ENCODE measurements at places on chromosomes 11 and 22.

GRCh38 chr22:46908641-46909107 lies 146.2 kb downstream of the TBC1D22A start:
- no peak for DNase-seq

DNA sequence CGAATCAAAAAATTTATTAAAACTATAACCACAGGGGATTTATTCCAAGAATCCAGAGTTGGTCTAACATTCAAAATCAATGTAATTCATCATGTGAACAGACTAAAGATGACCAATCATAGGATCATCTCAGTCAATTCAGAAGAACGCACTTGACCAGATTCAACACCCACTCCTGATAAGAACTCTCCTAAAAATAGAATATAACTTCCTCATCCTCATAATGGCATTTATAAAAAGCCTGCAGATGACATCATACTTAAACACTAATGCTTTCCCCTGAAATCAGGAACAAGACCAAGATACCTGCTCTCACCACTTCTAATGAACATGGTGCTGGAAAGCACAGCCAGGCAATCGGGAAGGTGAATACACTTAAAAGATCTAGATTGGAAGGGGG lies 10.5 kb upstream of the MUC2 start:
- no peak for DNase-seq

GRCh38 chr22:39135092-39135896 lies 17.2 kb downstream of the CBX7 start:
- DNase-seq = peak; percentile 24

DNA sequence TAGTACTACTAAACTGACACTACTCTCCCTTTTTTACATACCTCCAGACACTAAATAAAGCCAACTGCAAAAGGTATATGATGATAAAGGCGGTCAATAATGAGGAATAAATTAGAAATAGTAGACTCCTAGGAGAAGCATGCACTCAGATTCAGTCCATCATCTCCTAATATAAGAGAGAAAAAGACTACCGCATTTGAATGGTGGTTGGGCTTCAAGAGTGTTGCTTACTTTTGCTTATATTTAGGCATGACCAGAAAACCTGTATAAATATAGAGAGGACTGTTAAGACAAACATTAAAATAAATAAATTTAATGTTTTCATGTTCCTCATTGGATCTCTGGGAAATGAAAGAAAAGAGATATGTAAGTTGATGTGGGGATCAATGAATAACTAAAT lies 1137.0 kb downstream of the FAM181B start:
- no peak for DNase-seq

DNA sequence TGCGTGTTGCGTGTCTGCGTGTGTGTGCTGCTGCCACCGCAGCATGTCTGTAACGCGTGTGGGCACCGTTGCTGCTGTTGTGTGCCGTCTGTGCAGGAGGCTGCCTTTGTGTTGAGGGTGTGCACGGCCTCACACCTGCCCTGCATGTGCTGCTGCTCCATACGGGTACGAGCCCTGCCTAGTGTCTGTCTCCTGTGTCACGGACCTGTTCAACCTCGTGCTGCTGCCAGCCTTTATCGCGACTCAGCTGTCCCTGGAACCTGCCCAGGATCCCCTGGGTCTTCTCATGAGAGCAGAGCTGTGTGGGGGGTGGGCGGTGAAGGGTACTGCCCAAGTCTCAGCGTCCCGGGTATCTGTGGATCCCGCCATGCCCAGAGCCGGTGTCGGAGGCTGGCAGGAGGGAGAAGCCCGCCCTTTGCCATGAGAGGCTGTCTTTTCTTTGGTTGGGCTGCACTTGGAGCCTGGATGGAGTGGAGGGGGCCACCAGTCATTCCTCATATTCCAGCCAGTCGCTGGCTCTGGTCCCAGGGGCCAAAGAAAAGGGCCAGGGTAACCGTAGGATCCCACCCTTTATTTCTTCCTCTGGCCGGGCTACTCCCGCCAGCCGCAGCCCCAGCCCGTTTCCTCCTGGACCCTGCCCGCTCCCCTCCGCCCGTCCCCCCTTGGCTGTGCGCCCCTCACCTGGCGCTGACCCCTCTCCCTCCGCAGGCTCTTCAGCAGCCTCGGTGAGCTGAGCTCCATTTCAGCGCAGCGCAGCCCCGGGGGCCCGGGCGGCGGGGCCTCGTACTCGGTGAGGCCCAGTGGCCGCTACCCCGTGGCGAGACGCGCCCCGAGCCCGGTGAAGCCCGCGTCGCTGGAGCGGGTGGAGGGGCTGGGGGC lies 7.8 kb upstream of the ACR start:
- no peak for DNase-seq

DNA sequence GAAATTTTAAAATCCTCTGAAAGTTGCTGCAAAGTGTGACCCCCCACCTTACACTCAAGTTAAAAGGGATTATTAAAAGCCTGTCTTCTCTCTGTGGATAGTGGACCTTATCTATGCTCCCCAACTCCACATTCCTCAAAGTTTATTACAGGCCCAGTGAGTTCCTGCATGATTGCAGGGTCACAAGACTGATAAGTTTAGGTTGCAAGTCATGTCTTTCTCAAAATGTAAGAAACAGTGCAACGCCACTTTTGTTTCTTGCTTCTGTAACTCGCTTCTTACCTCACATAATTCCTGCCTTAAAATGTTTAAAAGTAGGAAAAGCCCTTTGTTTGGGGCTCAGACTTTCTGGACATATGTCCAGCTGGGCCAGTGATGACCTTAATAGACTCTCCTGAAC lies 38.4 kb upstream of the GLYAT start:
- DNase-seq = no peak

DNA sequence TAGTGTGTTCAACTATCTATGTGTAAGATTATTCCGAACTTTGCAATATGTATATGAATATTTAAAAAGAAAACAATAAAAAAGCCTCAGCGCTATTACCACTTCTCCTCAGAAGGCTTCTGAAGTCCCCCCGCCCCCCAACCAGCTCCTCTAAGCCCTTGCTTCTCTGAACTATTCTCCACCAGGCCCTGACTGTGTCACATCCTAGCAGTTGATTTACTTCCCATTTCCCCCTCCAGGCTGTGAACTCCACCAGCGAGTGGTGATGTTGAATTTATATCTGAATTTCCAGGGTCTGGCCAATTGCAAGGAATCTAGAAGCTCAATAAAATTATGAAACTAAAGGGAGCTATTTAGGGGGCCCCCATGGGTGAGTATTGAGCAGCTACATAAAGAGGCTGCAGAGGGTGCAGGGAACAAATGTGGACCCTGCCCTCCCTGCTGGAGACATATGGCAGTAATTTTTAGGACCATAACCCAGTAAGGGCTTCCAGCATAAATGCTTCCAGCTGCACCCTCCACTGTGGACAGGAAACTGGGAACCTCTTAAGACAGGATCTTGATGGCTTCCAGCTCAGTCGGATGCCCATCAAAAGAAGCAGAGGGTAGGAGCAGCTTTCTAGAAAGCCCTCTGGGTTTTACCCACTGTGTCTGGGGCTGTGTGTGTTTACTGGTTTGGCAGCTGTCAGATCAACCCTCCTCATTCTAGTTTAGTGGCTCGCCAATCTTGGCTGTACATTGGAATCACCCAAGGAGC lies 81.4 kb downstream of the TIMP3 start:
- no peak for DNase-seq

DNA sequence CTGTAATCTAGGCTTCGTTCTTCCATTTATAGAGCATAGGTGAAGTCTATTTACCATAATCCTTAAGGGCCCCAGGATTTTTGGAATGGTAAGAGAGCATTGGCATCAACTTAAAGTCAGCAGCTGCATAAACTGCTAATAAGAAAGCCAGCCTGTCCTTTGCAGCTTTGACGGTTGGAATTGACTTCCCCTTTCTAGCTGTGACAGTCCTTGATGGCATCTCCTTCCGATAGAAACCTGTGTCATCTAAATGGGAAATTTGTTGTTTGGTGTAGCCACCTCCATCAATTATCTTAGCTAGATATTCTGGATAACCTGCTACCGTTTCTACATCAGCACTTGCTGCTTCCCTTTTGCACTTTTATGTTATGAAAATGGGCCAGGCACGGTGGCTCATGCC lies 58.0 kb upstream of the GLYATL1B start:
- no peak for DNase-seq

DNA sequence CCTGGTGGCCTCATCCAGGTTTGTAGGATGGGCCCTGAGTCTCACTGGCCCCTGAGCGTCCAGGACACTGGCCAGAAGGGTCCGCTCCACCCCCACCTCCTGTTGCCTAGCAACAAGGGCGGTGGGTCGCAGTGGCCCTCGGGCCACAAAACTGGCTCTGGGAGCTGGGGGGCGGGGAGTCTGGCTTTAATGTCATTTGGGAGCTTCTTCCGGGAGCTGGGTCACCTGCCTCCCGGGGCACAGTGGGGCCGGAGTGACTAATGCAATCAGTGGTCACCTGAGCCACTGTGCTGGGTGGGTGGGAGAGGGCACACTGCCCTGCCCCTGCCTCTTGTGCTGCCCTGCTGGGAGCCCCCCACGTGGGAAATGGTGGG lies 2.6 kb downstream of the TH start:
- no peak for DNase-seq

- no peak for DNase-seq
These were observed 186.5 kb downstream of the KIF18A start for GRCh38 chr11:27921472-27921871.

GRCh38 chr11:101915791-101916291 lies 481 bp downstream of the ANGPTL5 start:
- DNase-seq = no peak

- no peak for DNase-seq
These were observed 116.6 kb upstream of the THY1 start for GRCh38 chr11:119539583-119539982.

DNA sequence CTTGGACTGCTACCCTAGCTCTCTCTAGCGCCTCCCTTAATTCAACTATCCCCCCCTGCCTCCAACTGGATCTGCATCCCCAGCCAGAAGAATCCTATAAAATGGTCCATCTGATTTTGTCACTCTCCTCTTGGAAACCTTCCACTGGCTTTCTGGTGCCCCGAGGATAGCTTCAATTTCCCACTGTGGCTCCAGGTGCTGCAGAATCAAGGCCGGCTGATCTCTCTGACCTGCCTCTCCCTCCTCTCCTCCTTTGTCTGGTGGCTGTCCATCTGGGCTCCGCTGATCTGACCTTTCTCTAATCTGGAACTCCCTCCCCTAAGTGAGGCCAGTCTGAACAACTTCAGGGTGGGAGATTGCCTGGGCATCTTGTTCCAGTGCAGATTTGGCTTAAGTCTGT lies 6.1 kb upstream of the GRK3 start:
- DNase-seq = no peak

DNA sequence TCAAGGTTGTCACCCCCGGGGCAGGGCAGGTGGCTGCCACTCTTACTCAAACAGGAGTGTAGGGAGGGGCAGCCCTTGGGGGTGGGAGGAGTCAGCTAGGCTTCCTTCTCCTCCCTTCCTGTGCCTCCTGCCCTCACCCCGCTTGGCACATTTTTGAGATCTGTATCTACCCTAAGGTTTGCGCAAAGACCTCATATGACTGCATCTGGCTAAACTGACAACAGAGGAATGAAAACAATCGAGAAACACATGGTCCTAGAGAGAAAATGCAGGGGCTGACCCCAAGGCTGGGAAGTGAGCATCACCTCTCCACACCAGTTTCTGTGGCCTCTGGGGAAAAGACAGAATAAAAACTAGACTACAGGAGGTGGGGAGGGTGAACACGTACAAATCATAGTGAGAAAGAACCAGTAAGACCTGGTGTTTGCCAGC lies 28.1 kb downstream of the IGSF9B start:
- peak; percentile 62 for DNase-seq

DNA sequence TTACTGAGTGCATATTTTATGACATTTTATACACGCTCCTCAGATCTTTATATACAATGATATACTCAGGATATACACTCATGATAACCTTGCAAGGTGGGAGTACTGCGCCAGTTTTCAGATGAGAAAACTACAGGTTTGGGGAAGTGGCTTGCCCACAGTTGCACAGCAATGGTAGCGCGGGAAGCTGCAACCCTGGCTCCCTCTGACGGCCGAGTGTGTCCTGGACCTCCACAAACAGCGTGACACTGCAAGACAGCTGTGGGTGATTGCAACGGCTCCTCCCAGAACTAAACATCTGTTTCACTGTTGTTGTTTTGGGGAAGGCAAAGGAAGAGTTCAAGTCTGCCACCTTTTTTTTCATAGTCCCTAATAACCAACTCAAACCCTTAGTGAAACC lies 47.0 kb downstream of the PACSIN2 start:
- DNase-seq = no peak
